ENCODE measurements at places on chromosomes 2 and 18. TPM values are rescaled to one million over a fixed set of nuclear protein-coding genes. Genes with fewer than 3 reads are reported as not detected.

Gene STARD6
- total RNA-seq, result not detected

- DNase-seq, result no peak
These were observed 442.2 kb upstream of the CWC22 start for GRCh38 chr2:180449171-180449915.

- no peak for DNase-seq
These were observed 74.8 kb downstream of the RBMS1 start for GRCh38 chr2:160418853-160419252.

DNA sequence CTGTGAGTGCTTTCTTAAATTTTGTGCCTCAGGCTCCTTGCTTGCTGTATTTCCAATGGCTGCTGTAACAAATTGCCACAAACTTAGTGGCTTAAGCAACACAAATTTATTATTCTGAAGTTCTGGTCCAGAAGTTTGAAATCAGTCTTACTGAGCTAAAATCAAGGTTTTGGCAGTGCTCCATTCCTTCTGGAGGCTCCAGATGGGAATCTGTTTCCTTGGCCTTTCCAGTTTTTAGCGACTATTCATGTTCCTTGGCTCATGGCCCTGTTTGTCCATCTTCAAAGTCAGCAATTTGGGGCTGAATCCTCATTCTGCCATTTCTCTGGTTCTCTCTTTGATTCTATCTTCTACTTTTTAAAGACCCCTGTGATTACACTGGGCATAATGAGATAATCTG lies 31.8 kb downstream of the STRADB start:
- no peak for DNase-seq

- no peak for DNase-seq
These were observed 81.1 kb downstream of the BOLA3 start for GRCh38 chr2:74066491-74067203.

Gene KIF5C
- total RNA-seq, result 0.47 TPM

Gene PRR30
- not detected for total RNA-seq

Gene ABHD1
- 3.5 TPM for total RNA-seq

Gene CASP10
- total RNA-seq, result 5.4 TPM

DNA sequence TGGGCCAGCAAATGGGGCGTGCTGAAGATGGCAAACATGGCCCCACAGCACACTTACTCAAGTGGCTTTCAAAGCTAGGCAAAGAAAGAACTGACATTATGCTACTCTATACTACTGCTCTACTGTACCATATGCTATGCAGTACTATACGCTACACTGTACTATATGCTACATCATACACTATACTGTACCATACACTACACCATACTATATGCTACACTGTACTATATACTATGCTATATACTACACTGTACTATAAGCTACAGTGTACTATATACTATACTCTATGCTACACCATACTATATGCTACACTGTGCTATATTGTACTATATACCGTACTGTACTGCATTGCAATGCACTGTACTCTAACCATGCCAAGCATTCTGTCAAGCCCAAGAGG lies 243.7 kb upstream of the TMEM200C start:
- no peak for DNase-seq

DNA sequence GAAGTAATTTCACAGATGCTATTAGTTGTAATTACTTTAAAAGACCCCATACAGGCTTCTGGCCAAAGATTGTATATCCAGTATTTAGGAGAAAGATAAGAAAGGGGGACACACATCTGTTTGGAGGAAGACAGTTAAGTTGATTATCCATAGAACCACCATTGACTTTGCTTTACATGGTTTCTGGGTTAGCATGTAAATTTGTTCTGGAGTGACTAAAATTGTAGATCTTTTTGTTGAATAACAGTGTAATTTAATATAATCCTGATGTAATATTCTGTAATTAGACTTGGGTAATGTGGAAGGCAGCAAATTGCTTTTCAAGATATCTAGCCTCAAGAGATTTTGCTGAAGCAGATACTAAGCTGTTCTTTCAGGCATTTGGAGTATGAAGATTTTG lies 17.2 kb downstream of the COMMD1 start:
- DNase-seq, result no peak

- no peak for DNase-seq
These were observed 17.6 kb upstream of the CASP8 start for GRCh38 chr2:201242571-201243277.

Gene ITGAV
- total RNA-seq, result 178 TPM

Data from left ventricle myocardium inferior (tissue), 1 donor.